ENCODE measurements at places on chromosomes 5 and 9. TPM values are rescaled to one million over a fixed set of nuclear protein-coding genes. Genes with fewer than 3 reads are reported as not detected.

Gene PTGES
- not detected for total RNA-seq

Gene FBP2
- total RNA-seq = not detected

Gene GGTA1
- not detected for total RNA-seq

Gene TMEM215
- not detected for total RNA-seq

Gene CCNJL
- total RNA-seq = not detected

Gene GFI1B
- not detected for total RNA-seq

Gene BAAT
- total RNA-seq = 0.08 TPM

Gene FOXD4L4
- total RNA-seq = 0.15 TPM

Gene TLX3
- total RNA-seq = not detected

Gene SLC46A2
- not detected for total RNA-seq

DNA sequence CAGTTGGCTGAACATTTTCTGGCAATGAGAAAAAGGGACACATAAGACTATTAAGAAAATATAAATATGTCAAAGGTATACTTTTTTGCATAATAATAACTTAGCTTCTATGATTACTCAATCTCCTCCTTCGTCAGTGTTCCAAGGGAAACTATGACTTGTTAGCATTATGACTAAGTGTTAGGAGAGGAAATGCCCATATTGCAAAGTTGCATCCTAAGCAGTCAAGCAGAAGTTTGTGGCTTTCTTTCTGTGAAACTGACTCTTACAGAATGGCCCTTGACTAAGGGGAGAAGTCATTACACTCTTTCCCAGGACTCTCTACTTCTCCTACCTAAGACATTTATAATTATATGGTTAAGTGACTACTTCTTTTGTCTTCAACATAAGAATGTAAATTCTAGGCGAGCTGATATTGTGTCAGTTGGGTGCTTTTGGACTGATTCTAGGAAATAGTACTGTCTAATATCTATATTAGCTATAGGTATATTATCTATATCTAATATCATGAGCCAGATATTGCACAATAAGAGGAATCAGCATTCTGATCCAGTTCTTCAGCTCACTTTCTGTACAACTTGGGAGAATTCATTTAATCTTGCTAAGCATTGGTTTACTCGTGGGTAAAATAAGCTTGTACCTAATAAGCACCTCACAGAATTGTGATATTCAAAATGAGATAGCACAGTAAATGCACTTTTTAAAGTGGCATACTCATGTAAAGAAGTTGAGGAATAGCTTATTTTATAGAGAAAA lies 16.4 kb upstream of the SPINK6 start:
- ATAC-seq = peak; percentile 99

DNA sequence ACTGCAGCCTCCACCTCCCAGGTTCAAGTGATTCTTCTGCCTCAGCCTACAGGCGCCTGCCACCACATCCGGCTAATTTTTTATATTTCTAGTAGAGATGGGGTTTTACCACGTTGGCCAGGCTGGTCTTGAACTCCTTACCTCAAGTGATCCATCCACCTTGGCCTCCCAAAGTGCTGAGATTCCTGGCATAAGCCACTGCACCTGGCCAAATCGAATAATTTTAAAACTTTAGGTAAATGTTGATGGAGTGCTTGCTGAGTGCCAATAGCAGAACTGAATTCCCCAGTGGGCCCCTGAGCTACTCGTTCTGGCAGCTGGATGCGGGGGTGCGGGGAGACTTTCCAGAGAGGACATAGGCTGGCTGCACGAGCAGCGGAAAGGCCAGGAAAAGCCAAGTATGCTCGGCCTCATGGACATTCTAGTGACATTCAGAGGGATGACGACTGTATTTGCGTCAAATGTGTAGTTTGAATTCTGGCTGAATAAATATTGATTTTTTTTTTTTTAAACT lies 16.8 kb downstream of the TRAF2 start:
- ATAC-seq = peak; percentile 24

- peak; percentile 92 for ATAC-seq
Observed at GRCh38 chr9:69279084-69279731, 45.8 kb upstream of the ENTREP1 start.

- ATAC-seq = no peak
Observed at GRCh38 chr5:143284521-143284920, 119.0 kb downstream of the NR3C1 start.

- ATAC-seq = no peak
Observed at GRCh38 chr5:25181249-25181648, 536.5 kb upstream of the CDH10 start.

- no peak for ATAC-seq
Observed at GRCh38 chr9:107029146-107029545, 166.2 kb downstream of the ZNF462 start.

DNA sequence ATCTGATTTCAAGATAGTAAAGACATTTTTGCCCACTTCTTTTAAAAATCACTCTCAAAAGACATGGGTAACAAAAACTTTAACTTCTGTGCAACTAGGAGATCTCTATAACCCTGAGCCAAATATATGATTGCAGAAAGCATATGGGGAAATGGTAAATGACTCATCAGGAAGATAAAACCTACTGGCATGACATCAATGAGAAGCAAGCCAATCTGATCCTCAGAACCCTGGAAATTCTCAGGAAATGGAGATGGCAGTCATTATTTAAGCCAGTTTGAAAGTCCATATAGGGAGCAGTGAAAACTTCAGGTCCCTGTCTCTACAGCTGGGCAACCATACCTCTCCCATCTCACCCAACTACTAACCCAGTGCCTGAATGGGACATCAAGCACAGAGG lies 249.7 kb upstream of the NREP start:
- ATAC-seq = no peak

DNA sequence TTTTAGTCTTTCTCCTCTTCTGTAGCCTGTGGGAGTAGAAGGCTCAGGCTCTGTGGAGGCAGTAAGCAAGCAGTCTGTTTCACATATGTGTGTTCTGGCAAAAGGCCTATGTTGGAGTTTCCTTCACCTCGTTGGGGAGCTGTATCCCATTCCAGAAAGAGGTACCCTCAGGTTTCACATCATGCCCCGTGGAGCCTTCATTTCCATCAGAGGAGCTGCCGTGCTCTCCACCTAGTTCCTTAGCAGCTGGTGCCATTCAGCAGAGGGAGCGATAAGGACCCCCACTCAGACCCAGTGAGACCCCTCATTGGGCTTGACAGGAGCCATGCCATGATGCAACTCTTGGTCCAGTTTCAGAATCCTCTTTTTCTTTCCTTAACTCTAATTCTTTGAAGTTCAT lies 50.6 kb upstream of the ANGPTL2 start:
- no peak for ATAC-seq

GRCh38 chr9:132001567-132001966 lies 78.1 kb downstream of the MED27 start:
- ATAC-seq = no peak

DNA sequence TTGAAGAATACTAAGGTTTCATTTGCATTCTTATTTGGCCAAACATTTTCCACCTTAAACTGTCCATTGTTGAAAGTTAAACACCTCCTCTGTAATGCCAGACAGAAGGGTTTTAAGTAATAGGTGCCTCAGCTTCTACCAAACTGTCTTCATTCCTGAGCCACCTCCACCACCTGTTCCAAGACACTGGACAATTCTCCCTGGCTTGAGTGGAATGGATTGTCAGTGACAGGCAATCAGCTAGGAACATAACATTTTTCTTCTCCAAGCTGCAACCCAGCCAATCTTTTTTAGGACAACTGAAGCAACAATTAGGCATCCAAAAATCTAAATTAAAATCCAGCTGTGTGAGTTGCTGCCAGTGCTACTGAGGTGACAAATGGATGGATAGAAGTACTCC lies 73.9 kb upstream of the ICE1 start:
- no peak for ATAC-seq

GRCh38 chr5:156186760-156187159 lies 140.2 kb upstream of the SGCD start:
- no peak for ATAC-seq

DNA sequence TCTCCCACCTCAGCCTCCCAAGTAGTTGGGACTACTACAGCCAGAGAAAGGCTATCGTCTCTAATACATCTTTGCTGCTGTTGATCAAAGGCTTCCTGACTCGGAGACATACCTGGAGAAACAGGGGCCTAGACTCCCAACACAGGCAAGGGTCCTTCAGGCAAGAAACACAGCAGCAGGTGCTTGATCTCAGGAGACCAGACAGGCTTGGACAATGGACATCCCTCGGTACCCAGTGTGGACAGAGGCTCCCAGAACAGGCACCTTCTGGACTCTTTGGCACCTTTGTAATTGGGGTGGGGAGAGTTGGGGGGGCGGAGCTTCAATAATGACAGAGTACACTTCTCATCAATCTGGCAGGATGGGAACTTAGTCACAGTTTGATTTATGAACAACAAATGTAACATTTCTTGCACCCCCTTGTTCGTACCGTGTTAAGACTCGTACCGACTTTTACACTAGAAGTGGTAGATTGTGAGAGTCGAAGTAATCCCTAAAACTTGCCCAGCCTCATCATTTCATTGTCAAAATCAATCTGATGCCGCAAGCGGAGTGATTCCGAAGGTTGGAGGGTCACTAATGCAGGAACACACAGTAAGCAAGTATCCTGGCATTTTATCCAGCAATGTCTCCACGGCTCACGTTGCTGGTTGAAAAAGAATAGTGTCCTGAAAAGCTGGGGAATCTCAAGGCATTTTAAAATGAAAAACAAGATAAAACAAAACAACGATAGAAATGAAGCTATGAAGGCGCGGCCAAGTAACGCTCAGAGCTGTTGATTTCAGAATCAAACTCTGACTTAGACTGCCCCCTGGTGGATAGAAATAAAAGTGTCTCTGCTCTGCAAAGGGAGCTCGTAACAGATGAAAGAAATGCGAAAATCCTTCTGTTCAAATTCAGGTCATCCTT lies 46.4 kb upstream of the STK32A start:
- peak; percentile 67 for ATAC-seq

DNA sequence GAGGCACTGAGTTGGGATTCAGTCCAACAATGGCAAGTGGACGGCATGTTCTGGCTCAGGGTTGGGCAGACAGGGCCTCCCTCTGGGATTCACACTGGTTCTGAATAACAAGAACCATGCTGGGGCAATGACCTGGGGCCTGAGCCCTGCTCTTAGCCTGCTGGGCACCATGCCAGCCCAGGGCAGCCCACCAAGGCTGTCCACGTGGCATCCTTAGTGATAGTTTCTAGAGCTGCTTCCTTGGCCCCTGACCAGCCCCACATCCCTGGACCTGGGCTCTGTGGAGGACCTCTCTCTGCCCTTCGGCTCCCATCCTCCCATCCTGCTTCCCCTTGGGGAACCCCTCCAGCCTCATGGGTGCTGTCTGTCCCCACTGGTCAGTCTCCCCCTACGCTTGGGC lies 22.3 kb upstream of the OLFM1 start:
- ATAC-seq = no peak

Measured in activated T-helper 17 cell treated with anti-CD3 and anti-CD28 coated beads, Interleukin-2, amount 50 U/mL, for 72 hours (primary cell).